ENCODE measurements at places on chromosomes 11 and 22. TPM values are rescaled to one million over a fixed set of nuclear protein-coding genes. Genes with fewer than 3 reads are reported as not detected.

- DNase-seq: peak; percentile 84
Observed at GRCh38 chr11:9765320-9766101, 101.6 kb downstream of the SWAP70 start.

DNA sequence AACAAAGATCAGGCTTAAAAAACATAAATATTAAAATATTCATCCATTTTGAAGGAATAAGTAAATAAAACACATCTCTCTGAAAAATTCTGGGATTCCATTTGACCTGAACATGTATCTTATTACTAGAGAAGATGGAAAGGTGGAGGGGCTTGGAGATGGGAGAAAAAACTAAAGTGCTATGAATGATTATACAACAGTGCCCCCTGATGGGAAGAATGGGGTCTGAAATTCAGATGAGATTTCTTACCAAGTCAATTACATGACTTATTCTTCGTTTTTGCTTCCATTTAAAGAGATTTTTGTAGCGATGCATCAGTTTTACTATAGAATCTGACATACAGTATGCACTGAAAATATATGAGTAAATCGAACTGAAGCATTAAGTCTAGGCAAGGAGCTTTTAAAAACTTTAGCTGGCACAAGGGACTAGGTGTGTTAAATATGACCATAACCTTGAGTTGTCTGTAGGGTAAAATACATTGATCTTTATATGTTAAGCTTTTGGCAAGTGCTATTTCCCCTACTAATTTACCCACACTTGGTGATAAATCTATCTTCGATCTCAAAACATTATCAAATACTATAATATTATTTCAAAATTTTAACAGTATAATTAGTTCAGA is 718.8 kb downstream of the CNTN5 start:
- peak; percentile 54 for DNase-seq

DNA sequence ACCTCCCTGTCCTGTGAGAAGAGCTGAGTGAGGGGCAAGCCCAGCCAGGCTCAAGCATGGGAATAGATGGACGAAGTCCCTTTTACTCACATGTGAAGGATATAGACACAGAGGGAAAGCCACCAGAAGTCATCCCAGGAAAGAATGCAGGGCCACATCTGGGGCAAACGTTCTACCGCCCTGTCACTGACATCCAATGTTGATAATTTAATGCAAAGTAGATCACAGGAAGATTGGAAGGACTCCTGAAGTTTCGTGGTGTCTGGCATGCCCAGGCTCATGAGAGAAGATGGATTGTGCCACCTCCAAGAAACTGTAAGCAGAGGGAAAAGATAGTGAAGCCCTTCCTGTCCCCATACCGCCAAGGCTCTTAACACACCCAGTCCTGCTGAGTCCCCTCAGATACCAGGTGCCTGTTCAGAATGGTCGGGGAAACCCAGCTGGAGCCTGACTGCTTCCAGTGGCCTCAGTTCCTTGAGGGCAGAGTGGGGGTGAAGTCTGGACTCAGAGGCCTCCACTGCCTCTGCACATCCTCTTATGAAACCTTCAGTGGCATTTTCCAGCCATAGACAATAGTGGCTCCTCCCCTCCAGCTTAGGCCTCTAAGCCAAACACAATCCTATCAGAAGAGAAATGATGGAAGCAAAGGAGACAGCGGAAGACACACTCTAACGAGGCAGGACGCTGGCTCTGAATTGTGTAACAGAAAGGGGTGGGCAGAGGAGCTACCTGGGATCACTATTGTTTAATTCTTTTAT is 7.5 kb upstream of the STK33 start:
- DNase-seq: no peak

- no peak for DNase-seq
Observed at GRCh38 chr11:67368621-67369020, 4.8 kb downstream of the CLCF1 start.

GRCh38 chr22:32804531-32805360 is 3.2 kb downstream of the TIMP3 start:
- no peak for DNase-seq

DNA sequence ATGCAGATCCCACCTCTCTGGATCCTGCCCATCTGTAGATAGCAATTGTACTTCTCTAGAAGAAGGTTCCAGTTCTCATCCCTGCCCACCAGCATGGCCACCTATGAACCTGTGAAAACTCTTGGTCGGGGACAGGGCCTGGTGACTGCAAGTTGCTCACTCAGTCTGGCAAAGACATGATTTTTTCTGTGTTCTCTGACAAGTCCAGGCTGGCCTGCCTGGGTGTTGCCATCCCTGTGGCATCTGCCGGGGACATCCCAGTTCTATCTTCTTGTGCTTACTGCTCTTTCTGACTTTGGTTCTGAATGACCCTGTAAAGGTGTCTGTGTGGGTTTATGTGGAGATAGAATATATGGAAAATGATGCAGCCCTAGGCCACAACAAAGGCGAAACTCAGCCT is 545.8 kb downstream of the INSC start:
- DNase-seq: no peak

- no peak for DNase-seq
Observed at GRCh38 chr22:25327018-25327755, 107.7 kb downstream of the CRYBB2 start.

The LMF2 gene
- polyA plus RNA-seq: 47.3 TPM

The ANKK1 gene
- 0.89 TPM for polyA plus RNA-seq

The NPTXR gene
- polyA plus RNA-seq: 4.1 TPM

The JHY gene
- 12.5 TPM for polyA plus RNA-seq

The SAA1 gene
- polyA plus RNA-seq: not detected

The TSPAN32 gene
- 2.8 TPM for polyA plus RNA-seq

All from renal pelvis (tissue), 12 donors.